ENCODE measurements at places on chromosomes 6 and 20. TPM values are rescaled to one million over a fixed set of nuclear protein-coding genes. Genes with fewer than 3 reads are reported as not detected.

The NTSR1 gene
- total RNA-seq, result not detected

The GSTA3 gene
- not detected for total RNA-seq

The MACROD2 gene
- total RNA-seq, result 4.2 TPM

The SAMD10 gene
- total RNA-seq, result 6.0 TPM

The PDYN gene
- total RNA-seq, result not detected

The TMEM170B gene
- 4.5 TPM for total RNA-seq

Data from Right ventricle myocardium superior (tissue), 1 donor.